ENCODE measurements at places on chromosomes 13 and 19.

- no peak for DNase-seq
Observed at GRCh38 chr19:50377517-50377916, 1.3 kb downstream of the NR1H2 start.

DNA sequence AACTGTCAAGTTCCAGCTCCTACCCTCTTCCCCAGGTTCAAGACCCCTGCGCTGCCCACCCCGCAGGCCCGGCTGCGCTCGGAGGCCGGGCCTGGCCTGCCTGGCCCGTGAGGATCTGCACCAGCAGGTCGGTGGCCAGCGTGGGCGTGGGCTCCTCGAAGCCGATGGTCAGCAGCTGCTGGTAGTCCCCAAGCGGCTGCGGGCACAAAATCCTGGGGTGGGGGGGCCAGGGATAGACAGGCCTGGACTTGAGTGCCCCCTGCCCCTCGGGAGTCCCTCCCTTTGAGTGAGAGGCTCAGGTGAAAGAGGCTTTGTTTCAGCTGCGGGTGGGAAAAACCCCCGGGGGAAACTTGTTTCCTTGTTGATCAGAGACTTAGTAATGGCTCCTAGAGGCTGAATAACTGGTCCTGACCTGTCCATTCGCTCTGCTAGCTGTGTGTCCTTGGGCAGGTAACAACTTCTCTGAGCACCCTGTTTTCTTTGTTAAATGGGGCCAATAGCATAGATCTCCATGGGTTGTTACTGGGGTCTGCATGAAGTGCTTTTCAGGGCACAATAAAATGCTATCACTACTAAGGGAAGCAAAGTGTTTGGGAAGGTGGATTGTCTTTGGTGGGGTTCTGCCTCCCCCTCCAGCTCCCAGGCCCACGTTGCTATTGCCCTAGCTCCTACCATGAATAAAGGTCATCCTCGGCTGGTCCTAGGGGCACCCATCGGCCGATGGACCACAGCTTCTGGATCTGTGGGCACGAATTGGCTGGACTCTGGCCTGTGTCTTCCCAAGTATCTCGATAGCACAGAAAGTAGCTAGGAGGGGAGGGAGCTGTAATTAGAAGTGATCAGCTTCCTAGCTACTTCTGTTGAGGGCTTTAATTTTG lies 3.5 kb downstream of the C19orf67 start:
- DNase-seq = peak; percentile 63

GRCh38 chr13:48571126-48571913 lies 38.4 kb upstream of the RCBTB2 start:
- DNase-seq = no peak

DNA sequence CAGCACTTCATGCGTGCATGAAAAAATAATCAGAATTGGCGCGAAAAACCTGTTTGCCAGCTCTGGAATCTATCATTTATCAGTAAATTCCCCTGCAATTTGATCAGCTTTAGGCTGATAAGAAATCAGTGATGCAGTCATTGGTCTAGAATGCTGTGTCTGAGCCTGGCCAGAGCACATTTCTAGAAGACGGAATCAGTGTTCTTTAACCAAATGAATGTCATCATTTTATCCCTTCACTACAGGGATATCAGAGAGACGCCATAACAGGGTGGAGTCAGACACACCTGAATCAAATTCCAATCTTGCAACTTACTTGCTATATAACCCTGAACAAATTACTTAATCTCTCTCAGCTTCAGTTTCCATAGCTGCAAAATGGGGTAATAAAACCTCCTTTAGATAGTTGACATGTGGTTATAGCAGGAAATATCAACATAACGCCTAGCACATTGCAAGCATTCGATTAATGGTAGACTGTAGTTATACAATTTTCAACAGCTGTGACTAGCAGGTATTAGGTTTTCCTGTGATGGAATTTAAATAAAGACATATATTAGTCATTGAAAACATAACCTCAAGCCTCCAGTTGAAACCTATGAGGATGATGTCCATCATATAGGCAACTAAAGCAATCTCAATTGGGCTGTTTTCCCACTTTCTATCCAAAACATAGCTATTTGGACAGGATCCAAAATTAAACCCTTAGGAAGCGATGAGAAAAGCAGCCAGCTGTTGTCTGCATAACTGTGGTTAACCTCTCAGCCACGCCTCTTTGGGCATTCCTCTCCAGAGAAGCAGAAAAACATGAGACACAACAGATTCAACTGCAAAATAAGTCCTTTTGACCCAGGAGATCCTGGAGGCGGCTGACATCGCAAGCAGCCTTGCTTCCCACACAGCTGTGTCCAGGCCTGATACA lies 51.6 kb upstream of the UBL3 start:
- DNase-seq = peak; percentile 61

Data from CD4-positive, alpha-beta T cell treated with Interleukin-12 subunit alpha and Interleukin-12 subunit beta, for 1 hour (primary cell).